ENCODE measurements at places on chromosomes 2 and 18.

DNA sequence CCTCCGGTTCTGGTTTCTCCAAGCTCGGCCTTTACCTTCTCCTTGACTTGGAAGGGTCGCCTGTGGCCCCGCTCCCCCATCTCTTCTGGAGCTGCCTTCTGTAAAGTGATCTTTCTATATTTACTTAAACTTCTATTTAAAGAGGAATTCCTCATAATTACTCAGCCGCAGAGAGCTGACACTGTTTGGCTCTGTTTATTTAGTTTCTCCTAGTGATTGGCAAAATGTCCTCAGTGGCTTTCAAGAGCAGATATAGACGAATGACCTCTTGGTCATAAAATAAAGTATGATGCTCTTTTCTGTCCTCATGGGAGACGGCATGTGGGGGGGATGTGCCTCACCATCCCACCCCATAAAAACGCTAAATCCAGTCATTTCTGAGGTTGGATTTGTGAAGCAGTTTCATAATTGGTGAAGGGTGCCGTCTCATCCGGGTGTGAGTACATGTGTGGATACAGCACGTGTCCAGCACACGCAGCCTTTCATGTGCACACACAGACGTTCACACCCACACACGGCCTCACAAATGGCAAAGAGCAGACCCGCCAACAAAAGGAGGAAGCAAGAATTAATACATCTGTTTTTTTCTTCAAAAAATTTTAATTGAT, 43.4 kb upstream of the SMAD7 start:
- no peak for DNase-seq

DNA sequence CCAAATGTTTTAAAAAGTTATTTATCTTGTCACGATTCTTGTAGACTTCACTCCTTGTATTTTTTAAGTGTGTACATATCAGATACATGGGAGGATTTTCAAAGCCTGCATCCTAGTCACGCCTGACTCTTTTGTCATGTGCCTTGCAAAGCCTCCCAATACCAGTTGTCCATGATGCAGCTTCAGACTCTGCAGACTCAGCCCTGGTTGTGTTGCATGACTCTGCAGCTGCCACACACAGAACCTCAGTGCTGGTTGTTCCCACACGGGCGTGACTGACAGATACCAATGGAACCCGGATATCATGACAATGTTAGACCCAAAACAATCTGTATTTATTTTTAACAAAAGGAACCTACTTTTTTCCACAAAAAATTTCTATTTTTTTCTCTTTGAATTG, 38.2 kb downstream of the TPO start:
- DNase-seq: no peak

GRCh38 chr2:130977461-130978050, 115.7 kb downstream of the FAM168B start:
- DNase-seq: no peak

DNA sequence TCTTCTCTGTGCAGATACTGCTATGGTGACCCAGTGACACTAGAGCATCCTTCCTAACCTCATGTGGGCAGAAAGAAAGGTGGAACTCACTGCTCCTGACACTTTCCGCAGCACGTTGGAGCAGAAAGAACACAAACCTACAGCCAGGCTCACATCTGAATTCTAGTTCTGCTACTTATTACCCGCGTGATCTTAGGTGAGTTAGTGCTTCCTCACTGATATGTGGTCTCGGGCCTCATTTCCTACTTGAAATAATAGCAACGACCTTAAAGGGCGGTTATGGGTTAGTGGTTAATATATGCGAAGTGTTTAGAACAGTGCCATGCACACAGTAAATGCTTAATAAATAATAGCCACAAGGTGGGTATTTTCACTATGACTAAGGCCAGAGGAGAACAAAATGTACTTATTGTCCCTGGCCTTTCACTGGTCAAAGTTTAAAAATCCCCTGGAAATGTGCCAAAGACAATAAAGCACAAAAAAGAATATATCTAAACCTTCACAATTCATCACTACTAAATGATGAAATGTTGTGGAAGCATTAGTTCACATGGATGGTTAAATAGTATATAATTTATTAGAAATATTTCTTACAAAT, 66.6 kb downstream of the MYOM1 start:
- DNase-seq: no peak

DNA sequence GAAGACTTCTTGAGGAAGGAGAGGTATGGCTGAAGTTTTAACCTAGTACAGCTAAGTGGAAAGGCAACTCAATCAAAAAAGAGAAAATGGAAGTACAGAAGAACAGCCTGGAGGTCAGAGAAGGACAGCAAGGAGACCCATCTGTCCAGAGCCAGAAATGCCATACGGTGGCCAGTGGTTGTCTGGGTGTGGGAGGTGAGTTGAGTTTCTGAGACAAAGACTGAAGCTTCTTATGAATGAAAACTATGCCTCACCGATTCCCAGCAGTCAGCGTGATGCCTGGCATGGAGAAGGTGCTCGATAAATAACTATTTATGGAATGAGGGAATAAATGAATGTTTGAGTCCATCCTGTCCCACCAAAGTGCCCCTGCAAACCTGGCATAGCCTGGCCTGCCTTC, 98.8 kb downstream of the MRO start:
- DNase-seq: no peak
